ENCODE measurements at places on chromosomes 7 and 10. TPM values are rescaled to one million over a fixed set of nuclear protein-coding genes. Genes with fewer than 3 reads are reported as not detected.

TSPAN12 gene
- 4.4 TPM for total RNA-seq

AKR1D1 gene
- total RNA-seq = not detected

CUBN gene
- total RNA-seq = 0.37 TPM

PIP gene
- not detected for total RNA-seq

DMBT1 gene
- total RNA-seq = 2.8 TPM

HOXA4 gene
- total RNA-seq = 12.1 TPM

LMTK2 gene
- 18.6 TPM for total RNA-seq

ST8SIA6 gene
- total RNA-seq = 1.9 TPM

C10orf62 gene
- not detected for total RNA-seq

NPVF gene
- not detected for total RNA-seq

Data from gastroesophageal sphincter (tissue), 4 donors.